ENCODE measurements at places on chromosomes 16 and 17.
A peak's percentile ranks its signal among the peaks of the same experiment; 100 is the strongest.

DNA sequence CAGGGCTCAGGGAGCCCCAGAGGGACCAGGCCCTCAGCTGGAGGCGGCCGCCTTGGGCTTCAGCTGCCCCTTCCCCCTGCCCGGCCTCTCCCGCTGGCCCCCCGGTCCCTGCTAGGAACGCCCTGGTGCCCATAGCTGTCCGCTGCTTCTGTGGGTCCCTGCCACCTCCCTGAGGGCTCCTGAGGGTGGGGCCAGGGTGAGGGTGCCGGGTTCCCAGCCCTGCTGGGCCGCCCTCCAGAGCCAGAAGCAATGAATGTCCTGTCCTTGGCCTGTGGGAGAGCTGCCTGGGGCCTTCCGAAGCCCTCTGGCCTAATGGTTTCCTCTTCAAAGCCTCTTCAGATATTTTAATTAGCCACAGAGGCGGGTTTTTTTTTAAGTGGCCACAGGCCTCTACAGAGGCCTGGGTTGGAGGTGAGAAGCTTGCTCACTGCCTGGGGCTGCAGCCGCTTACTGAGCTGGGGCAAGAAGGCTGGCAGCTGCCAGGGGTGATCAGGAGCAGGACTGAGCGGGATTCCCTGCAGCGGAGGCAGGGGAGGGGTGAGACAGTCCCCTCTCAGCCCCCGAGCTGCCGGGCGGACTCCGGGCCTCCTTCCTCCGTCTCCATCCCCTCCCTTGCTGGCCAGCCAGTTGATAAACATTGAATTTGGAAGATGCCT is 9.9 kb downstream of the CENPX start:
- DNase-seq: no peak

DNA sequence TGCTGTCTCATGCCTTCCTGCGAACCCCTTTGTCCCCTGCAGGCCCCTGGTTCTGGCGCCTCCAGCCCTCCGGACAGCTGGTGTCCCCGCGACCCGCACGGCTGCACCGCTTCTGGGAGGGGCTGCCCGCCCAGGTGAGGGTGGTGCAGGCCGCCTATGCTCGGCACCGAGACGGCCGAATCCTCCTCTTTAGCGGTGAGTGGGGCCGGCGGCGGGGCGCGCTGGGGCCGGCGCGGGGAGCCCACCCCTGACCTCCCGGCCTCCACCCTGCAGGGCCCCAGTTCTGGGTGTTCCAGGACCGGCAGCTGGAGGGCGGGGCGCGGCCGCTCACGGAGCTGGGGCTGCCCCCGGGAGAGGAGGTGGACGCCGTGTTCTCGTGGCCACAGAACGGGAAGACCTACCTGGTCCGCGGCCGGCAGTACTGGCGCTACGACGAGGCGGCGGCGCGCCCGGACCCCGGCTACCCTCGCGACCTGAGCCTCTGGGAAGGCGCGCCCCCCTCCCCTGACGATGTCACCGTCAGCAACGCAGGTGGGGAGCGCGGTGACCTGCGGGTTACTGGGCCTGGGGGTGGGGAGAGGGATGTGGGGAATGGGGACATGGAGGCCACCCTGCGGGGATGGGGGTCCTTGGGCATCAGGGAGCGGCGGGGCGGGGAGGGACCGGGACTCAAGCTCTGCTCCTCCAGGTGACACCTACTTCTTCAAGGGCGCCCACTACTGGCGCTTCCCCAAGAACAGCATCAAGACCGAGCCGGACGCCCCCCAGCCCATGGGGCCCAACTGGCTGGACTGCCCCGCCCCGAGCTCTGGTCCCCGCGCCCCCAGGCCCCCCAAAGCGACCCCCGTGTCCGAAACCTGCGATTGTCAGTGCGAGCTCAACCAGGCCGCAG is 7.1 kb upstream of the IL32 start:
- peak; percentile 16 for DNase-seq

DNA sequence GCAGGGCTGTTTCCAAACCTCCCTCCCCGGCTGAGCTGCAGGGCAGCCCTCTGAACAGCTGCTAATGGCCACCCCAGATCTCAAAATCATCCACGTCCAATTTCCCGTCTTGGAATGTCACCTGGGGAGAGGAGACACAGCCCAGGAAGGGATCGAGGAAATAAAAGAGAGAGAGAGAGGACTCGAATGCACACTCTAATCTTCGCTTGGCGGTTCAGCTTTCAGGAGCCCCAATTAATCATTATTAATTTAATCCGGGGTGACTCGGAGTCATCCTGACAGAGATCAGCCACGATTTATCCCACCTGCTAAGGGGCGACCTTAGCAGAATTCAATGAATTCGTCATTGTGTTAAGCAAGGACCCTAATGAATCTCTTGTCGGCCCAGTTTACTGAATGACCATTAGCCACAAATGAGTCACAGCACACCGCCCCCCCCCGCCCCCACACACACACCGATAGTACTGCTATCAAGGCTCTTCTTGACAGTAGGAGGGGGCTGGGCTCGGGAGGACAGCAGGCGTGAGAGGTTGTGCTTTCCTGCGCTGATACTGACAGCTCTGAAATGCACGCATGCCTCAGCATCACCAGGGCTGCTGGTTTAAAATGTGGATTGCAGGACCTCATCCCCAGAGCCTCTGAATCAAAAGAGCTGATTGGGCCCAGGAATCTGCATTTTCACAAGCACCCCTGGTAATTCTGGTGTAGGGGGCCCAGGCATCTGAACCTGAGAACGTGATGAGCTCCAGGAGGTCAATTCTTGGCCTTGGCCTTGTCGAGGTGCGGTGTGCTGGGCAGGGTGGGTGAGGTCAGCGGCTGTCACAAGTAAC is 190.0 kb upstream of the CIBAR2 start:
- DNase-seq: peak; percentile 48

GRCh38 chr16:22425847-22426246 is 51.4 kb upstream of the CDR2 start:
- no peak for DNase-seq

- no peak for DNase-seq
Observed at GRCh38 chr17:40937384-40937819, at the start of gene KRT23. Gene KRT23, minus strand, starts transcription at chr17:40937646. Its CDS starts 1,043 bp downstream, at chr17:40936603.

DNA sequence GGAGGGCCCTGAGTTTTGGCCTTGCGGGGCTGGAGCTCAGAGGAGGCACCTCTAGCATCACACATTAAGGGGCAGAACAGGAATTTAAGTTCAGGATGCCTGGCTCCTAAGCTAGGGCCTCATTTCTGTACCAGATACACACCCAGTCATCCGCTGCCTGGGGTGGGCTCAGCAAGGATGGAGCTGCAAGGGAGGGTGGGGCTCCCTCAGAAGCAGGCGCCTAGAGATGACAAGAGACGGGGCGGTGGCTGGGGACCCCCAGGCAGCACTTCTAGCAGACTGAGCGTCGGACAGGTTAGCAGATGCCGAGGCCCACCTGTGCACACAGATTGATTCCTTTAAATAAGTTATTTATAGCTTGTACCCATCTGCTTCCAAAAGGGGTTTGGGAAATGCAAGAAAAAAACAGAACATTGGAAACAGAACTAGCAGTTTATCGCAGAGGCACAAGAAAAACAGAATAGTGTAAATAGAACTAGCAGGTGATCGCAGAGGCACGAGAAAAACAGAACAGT is 47.6 kb upstream of the CBFA2T3 start:
- no peak for DNase-seq

DNA sequence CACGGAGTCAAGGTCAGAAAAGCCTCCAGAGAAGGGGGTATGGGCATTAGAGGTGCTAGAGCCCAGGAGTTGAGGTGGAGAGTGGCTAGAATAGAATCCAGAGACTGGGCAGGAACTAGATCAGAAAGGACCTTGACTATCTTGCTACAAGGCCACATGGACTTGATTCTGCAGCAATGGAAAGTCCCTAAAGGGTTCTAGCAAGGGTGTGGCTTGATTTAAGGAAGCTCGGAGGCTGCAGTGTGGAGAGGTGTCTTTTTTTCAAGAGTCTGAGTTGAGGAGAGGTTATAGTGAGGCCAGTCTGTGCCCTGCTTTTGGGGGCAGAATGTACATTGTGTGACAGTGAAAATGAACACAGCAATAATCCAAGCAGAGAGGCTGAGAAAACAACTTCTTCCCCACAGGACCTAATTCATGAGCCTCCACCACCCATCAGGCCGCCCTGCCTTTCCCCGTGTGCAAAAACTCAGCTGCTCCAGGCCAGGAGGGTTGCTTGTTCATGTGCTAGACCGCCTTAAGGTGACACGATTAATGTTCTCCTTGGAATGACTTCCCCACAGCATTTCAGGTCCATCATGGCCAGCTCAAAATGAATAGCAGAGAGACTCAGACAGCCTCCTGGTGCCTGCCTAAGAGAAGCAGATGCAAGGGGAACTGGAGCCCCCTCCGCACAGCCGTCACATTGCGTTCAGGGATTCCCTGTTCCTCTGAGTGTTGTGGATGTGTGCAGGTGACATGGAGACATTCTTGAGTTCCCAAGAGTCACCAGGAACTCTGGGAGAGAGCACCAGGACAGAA is 8.7 kb upstream of the BEAN1 start:
- no peak for DNase-seq

DNA sequence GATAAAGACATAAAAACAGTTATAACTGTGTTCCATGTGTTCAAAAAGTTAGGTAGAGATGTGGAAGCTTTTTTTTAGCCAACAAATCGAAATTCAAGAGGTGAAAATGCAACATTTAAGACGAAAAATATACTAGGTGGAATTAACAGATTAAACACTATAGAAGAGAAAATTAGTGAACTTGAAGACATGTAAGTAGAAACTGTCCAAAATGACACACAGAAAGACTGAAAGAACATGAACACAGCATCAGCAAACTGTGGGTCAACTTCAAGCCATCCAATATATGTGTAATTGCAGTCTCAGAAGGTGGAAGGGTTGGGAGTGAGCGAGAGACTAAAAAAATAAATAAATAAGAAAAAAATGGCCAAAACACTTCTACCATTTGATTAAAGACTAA is 9.3 kb downstream of the FAM83G start:
- DNase-seq: no peak

GRCh38 chr17:50052241-50052796 is 3.6 kb upstream of the ITGA3 start:
- no peak for DNase-seq

DNA sequence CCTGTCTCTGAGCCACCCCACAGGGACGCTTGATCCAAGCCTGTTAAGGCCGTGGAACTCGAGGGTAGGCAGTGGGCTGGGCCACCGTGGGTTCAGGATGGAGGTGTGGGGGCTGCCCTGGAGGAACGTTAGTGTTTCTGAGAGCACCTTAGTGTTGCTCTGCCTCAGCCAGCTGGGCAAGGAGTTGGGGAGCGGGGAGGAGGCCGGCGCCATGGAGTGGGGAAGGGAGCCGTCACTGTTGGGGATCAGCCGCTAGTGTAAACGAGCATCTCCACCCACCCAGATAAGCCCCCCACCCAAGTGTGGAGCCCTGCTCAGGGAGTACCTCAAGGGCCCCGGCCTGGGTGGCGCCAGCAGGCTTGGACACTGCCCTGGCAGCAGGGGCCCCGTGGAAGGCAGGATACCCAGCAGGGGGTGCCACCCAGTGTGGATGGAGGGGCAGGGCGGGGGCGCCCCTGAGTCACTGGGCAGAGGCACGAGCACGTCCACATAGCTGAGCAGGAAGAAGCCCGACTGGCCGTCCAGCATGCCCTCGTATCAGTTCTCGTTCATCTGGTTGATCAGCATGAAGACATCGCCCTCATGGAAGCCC is 98.6 kb downstream of the KPNA2 start:
- DNase-seq: no peak

DNA sequence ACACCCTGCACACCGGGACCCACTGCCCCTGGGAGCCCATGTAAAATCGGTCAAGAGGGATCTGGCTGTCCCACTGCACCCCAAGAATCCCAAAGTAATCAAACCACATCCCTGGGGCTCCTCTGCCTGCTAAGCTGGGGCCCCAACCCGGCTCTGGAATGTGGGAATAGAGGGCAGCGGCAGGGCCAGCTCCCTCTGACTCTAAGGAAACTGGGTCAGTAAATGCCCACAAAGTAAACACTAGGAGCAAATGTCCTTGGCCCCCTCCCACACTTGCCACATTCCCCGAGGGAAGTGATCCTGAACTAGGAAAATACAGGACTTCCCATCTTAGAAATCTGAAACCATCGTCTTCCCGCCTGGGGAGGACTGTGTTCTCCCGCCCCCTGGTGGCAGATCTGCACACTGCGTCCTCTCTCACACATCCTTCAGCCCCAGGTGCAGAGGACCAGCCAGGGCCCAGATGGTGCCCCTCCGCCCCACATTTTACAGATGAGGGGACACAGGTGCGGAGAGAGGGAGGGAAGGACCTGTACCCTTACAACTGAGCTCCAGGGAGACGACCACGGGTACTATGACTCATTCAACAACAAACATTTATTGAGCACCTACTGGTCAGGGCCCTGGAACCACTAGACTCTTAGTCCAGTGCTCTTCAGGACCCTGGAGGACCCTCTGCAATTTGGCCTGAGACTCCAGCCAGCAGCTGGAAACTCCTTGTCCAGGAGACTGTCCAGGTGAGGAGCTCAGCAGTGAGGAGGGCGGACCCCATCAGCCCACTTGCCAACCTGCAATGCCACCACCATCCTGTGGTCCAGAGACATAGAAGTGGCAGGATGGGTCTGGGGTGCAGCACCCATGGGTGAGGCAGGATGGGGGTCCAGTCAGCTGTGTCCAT is 10.1 kb downstream of the P3H4 start:
- peak; percentile 74 for DNase-seq

GRCh38 chr17:5797447-5798050 is 213.2 kb upstream of the NLRP1 start:
- DNase-seq: no peak

GRCh38 chr16:86270696-86271095 is 239.6 kb upstream of the FOXF1 start:
- no peak for DNase-seq

DNA sequence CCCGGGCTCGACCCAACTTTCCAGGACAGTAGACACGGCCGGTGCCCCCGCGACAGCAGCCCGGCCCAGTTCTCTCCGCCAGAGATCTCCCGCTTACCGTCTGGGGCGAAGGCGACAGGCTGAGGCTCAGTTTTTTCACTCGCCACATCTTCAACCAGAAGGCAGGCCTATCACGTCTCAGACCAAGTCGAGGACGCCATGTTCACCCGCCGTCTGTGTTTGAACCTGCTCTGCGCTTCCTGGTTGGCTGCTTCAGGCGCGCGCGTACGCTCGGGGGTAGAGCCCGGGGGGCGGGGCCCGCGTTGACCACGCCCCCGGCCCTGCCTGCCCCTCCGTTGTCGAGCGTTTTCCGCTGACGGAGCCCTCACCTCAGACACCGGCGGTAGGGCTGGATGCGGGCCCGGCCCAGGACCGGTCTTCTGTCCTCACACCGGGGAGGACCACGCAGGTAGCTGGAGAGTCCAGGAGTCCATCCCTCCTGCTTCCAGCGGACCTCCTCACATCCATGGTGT is at the start of gene SPAG5:
Gene SPAG5, minus strand, starts transcription at position 227 of the 512 bp plus-strand sequence. Its CDS starts 79 bp downstream, at position 148.
- DNase-seq: peak; percentile 88

GRCh38 chr17:75454193-75454592 is 2.2 kb upstream of the TMEM94 start:
- DNase-seq: no peak

- no peak for DNase-seq
Observed at GRCh38 chr16:62977876-62978275, 941.6 kb upstream of the CDH8 start.

GRCh38 chr16:31380201-31380600 is 12.9 kb upstream of the ITGAD start:
- no peak for DNase-seq

- no peak for DNase-seq
Observed at GRCh38 chr16:67184453-67184994, 761 bp upstream of the MATCAP1 start.

- no peak for DNase-seq
Observed at GRCh38 chr16:20870122-20870820, 29.9 kb downstream of the DCUN1D3 start.

GRCh38 chr17:74567397-74567796 is at the start of gene CD300H:
Gene CD300H, minus strand, starts transcription at chr17:74567509.
- no peak for DNase-seq
